ENCODE measurements at places on chromosomes 6 and 20.

GRCh38 chr6:46098678-46099077 lies 31.1 kb upstream of the ENPP4 start:
- DNase-seq = no peak

GRCh38 chr6:6689400-6690143 lies 101.1 kb downstream of the LY86 start:
- DNase-seq = no peak

GRCh38 chr6:135937106-135937505 lies 85.6 kb downstream of the PDE7B start:
- DNase-seq = no peak

DNA sequence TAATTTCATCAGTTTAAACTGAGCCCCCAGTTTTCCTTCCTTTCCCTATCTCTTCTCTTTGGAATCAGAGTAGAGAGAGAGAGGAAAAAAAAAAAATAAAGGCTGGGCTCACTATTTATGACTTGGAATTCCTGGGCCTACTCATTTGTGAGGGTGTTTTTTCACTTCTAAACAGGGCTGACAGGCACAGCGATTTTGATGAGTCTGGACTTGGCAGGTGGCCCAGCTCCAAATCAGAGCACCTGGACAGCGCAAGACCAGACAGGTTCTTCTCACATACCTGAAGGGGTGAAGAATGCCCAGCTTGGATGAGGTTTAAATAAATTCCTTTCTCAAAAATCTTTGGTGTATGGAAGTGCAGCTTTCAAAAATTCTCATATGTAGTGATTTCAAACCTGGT lies 122.2 kb downstream of the KIF13A start:
- no peak for DNase-seq

DNA sequence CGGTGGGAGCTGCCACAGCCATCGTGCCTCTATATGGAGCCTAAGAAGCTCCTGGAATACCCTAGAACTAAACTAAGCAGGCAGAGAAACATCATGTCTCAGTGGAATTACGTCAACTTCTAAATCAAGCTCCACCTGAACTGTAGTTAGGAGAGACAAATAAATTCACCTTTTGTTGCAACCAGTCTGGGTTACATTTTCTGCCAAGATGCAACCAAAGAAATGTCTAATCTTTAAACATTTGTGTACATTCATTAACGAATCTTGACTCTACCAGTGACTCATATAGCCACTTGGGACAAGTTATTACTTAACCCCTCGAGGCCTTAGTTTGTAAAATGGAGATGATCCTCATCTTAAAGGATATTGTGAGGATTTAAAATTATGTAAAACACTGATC lies 8.9 kb downstream of the PTPRK start:
- no peak for DNase-seq

DNA sequence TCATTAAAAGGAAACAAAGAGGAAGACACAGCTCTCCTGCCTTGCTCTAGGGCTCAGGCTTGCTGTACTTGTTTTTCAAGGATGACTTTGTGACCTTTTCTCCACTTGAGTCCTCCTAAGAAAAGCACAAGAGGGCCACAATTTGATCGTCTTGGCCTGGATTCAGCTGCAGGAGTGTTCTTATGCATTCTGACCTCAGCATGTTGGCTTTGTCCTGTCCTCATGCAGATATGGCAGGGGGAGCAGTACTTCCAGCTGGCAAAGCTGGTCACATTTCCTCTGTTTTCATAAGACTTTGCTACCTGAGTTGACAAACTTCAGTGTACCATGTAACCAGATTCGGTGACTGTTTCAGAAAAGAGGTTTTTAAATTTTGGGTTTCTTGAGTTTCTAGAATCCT lies 30.8 kb downstream of the KDM1B start:
- DNase-seq = no peak

GRCh38 chr20:23530937-23531567 lies 37.2 kb downstream of the CST9L start:
- DNase-seq = no peak

DNA sequence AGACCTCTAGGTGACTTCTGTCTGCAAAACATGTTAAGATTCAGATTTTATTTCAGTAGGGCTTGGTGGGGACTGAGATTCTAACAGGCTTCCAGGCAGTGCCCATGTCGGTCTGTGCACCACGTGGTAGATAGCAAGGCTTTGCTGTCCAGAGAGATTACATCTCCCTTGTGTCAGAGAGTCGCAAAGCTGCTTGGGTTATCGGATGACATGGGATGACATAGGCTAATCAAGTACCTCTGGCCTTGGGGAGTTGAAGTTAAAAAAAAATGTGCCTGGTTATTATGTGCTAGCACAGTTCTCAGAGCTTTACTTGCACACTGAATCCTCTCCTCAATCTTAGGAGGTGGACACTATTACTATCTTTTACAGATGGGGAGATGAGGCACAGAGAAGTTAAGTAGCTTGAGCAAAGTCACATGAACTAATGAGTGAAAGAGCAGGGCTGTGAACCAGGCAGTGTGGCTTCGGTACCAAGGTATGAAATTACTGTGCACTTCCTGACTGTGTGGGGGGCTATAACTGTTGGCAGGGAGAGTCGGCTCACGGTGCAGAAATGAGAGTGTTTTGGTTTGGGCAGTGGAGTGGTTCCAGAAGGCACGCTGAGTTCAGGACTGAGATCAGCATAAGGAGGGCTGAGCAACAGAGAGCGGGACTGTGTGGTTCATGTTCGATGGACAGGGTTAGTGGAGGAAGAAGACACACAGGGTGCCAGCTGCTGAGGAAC lies 41.1 kb downstream of the FARS2 start:
- no peak for DNase-seq
